ENCODE measurements at places on chromosomes 5 and 9.

- DNase-seq: no peak
These were observed 55.2 kb downstream of the SLC1A3 start for GRCh38 chr5:36661456-36662220.

DNA sequence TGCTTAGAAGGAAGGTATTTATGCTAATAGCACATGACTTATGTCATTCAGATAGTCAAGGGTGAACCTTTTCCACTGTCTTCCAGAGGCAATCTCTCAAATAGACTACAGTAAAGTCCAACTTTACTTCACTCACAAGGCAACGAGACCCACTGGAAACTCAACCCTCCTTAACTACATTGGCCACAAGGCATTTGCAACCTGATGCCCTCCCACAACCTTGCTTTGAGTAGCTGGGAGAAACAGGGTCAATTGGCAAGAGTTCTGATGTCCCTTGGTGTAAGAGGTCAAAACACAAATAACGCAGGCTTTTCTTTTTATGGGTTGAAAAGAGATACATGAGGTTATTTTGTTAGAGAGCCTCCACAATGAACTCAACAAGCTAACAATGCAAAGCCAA is 6.1 kb downstream of the GAS1 start:
- no peak for DNase-seq

DNA sequence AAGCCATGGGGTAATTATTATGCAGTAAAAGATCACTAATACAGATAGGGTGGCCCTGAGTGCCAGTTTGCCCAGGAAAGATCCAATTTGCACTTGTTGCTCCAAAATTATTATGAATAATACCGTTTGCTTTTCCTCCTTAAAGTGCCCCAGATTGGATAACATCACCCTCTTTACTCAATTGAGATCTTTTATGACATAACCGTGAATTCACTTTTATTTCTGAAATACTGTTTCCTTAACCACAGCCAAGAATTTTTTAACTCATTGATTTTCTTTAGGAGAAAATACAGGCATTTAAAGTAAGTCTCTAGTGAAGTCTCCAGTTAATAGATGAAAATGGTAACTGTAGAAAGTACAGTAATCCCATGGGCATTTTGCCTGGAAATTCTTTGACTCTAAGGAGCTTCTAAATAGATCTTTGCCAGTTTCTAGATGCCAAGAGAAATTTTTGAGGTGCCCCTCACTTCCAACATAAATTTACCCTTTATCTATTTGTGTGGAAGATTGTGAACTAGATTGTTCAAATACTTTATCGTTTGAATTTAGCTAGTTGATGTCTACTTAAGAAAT is 99.2 kb downstream of the UHRF2 start:
- no peak for DNase-seq

- no peak for DNase-seq
These were observed 272.6 kb upstream of the TUT7 start for GRCh38 chr9:86626802-86627201.

DNA sequence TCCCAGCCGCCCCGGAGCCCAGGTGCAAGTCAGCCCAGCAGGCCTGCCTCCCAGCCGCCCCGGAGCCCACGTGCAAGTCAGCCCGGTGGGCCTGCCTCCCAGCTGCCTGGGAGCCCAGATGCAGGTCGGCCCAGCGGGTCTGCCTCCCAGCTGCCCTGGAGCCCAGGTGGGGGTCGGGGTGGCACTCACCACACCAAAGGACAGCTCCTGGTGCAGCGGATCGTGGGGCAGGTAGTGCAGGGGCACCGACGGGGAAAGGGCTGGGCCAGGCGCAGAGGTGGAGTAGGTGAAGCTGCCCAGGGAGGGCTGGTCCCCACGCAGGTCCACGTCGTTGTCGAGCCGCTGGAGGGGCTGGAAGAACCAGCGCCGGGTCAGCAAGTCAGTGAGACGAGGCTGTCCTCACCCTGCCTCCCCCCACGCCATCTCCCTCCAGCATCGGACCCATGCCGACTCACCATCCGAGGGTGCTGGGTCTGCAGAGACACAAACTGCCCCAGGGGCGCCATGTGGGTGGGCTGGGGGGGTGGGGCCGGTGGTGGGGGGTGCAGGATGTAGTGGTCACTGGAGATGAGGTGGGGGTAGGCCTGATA is 6.7 kb downstream of the RNF44 start:
- no peak for DNase-seq

DNA sequence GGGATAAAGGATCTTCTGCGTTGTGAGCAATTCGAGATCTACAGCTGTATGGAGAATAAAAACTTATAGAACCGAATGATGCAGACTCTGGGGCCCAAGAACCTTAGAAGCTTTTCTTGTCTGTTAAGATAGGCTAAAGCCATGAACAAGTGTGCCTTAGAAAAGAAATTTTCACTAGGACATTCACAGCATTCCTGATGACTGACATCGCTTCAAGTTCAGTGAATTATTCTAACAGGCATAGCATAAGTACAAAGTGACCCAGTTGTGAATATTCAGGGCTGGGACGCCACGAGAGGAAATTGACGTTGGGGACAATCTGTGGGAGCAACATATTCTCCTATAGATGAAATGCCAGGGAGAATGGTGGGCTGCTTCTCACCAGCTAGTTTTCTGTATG is 32.0 kb upstream of the PANK3 start:
- no peak for DNase-seq

- DNase-seq: no peak
These were observed 16.7 kb downstream of the ERAP1 start for GRCh38 chr5:96790961-96791504.

DNA sequence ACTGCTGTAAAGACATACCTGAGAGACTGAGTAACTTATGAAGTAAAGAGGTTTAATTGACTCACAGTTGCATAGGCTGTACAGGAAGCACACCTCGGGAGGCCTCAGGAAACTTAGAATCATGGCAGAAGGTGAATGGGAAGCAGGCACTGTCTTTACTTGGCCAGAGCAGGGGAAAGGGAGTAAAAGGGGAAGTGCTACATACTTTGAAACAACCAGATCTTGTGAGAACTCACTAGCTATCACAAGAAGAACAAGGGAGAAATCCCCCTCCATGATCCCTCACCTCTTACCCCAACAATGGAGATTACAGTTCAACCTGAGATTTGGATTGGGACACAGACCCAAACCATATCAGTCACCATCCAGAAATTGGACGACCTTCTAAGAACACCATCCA is 1285.8 kb upstream of the CDH9 start:
- no peak for DNase-seq

- no peak for DNase-seq
These were observed 46.8 kb upstream of the CD180 start for GRCh38 chr5:67243349-67243748.

- DNase-seq: no peak
These were observed 410.6 kb upstream of the DAB2 start for GRCh38 chr5:39835371-39835770.

GRCh38 chr5:159412284-159413046 is 82.2 kb upstream of the IL12B start:
- DNase-seq: no peak

GRCh38 chr5:109987355-109987754 is 297.6 kb downstream of the MAN2A1 start:
- no peak for DNase-seq

- no peak for DNase-seq
These were observed 368.2 kb downstream of the NDUFS4 start for GRCh38 chr5:53928641-53929040.

DNA sequence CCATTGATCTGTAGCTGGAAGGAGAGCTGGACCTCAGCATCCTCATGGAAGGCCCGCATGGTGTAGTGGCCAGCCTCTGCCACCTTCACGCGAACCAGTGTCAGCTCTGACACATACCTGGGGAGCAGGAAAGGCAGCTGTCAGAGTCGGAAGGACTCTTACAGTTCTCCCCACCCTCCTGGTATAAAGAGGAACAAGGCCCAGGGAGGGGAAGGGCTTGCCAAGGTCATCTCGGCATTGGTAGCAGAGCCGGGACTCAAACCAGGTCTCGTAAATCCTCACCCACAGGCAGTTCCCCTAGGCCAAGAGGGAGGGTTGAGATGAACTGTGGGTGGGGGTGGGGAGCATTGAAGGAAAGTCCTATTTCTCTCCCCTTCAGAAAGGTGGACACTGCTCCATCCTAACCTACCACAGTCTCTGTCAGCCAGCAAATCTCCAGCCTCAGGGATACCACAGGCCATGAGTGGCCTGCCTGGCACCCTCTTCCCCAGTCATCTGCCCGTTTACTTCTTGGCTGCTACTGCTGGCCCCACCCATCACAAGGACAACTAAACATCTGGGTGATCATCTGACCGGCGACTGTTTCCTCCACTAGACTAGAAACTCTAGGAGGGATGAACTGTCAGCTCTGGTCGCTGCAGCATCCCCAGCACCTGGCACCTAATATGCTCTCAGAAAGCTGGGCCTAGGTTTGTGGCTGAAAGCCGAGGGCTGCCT is 23.5 kb downstream of the PDGFRB start:
- peak; percentile 48 for DNase-seq

- no peak for DNase-seq
These were observed 65.4 kb downstream of the CMYA5 start for GRCh38 chr5:79754865-79755555.
